Activated CD4-positive, alpha-beta T cell treated with anti-CD3 and anti-CD28 coated beads for 36 hours (primary cell): ENCODE measurements at places on chromosomes 12 and 14.

GRCh38 chr12:96194971-96195844, 1.0 kb downstream of the ELK3 start:
- peak; percentile 86 for DNase-seq

- DNase-seq: peak; percentile 77
Observed at GRCh38 chr14:50321009-50321660, 9.0 kb downstream of the DMAC2L start.

DNA sequence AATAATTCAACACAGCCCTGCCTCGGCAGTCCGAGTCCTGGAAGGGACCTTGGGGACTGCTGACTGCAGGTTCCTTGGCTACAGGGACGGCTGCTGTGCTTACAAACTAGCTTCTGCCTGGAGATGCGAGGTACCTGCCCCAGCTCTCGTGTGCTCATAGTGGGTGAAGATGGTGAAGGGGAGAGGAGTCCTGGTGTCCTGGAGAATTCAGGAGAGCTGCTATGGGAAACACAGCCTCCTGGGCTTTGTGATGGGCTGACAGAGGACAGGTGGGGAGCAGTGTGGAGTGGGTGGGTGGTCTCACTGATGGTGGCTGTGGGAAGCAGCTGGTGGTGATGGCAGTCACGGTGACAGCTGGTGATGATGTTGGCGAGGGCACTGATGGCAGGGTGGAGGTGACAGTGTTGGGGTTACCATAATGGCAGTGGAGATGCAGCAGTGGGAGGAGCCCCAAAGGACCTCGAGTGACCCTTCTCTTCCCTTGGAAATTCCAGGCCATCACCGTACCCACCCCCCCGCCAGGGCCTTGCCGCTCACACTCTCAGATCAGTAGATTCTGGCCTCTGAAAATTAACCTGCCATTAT, 32.8 kb downstream of the HVCN1 start:
- no peak for DNase-seq

- DNase-seq: no peak
Observed at GRCh38 chr14:72261068-72261467, 328.8 kb downstream of the RGS6 start.

DNA sequence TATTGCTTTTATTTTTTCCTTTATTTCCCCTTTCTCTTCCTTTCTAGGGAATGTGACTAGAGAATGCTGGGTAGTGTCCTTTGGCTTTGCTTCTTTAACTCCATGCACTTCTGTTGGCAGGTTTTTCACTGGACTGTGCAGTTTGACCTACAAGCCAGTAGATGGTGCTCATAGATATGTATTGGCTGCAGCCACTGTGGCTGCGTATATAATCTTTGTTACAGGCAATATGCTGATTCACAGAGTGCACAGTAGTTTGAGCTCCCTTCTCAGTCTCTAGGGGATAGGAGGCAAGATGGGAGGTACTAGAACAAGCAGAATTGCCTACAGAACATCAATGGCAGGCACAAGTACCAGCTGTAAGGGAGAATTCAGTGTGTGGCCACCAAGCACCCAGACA, 503.5 kb downstream of the LRFN5 start:
- DNase-seq: no peak

- DNase-seq: peak; percentile 17
Observed at GRCh38 chr14:90109858-90110257, 48.1 kb downstream of the KCNK13 start.

GRCh38 chr12:71504476-71504875, 64.9 kb downstream of the LGR5 start:
- no peak for DNase-seq

GRCh38 chr12:96193725-96194575, at the start of gene ELK3:
TSS of gene ELK3 (plus strand) at chr12:96194375.
- peak; percentile 72 for DNase-seq

GRCh38 chr12:93336291-93336741, 41.4 kb upstream of the NUDT4 start:
- DNase-seq: no peak

GRCh38 chr12:122137681-122138080, 36.3 kb downstream of the IL31 start:
- no peak for DNase-seq
